ENCODE measurements at places on chromosomes 12 and 14. TPM values are rescaled to one million over a fixed set of nuclear protein-coding genes. Genes with fewer than 3 reads are reported as not detected.

C12orf54 gene
- polyA plus RNA-seq = not detected

NDUFA9 gene
- polyA plus RNA-seq = 116 TPM

AKAP6 gene
- polyA plus RNA-seq = 0.48 TPM

CMKLR1 gene
- polyA plus RNA-seq = 0.12 TPM

LBHD2 gene
- polyA plus RNA-seq = not detected

PPP1CC gene
- 184 TPM for polyA plus RNA-seq

EFS gene
- 0.01 TPM for polyA plus RNA-seq

GALNT8 gene
- 0.46 TPM for polyA plus RNA-seq

PPP2R3C gene
- polyA plus RNA-seq = 17.2 TPM

NR4A1 gene
- 2.7 TPM for polyA plus RNA-seq

PSMA6 gene
- polyA plus RNA-seq = 274 TPM

CEBPE gene
- polyA plus RNA-seq = 0.15 TPM

TAS2R8 gene
- polyA plus RNA-seq = not detected

DNA sequence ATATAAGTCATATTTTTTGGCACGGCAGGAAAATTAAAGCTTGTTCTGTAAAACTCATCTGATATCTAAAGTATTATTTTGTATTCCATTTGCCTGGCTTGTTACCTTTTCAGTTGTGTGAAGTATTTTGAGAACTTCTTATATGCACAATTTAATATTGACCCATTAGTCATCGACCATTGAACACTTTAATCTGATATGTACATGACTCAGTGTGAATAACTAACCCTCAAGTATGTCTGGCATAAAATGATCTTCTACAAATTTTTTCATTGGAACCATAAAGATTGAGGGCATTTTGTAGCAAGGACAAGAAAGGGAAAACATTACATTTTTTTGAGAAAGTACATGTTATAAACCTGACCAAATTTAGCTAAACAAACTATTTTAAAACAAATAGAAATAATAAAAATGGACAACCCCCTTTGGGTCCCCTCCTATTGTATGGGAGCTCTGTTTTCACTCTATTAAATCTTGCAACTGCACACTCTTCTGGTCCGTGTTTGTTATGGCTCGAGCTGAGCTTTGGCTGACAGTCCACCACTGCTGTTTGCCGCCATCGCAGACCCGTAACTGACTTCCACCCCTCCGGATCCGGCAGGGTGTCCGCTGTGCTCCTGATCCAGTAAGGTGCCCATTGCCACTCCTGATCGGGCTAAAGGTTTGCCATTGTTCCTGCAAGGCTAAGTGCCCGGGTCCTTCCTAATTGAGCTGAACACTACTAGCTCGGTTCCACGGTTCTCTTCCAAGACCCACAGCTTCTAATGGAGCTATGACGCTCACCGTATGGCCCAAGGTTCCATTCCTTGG lies 118.8 kb downstream of the SLC6A15 start:
- no peak overlapping the region for H3K4me3 ChIP-seq
- H3K4me1 ChIP-seq = no peaks in the 10 kb centered on the region
- DNase-seq = no peak

DNA sequence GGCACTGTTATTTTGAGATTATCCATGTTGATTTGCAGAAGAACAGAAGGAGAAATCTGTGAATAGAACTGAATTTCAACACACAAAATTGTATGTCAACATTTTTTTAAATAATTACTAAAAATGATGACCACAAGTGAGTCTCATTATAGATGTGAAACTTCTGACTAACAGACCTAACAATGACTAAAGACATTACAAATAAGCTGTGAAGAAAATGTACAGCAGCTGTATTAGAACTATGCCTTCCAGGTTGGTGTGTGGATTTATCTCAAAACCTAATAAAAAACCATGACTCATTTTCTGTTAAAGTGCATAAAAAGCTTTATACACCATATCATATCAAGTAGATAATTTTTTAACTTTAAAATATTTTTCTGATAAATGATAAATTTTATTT lies 22.5 kb upstream of the FOXG1 start:
- no peak for DNase-seq
- no peak overlapping the region for H3K27ac ChIP-seq
- H3K4me3 ChIP-seq = no peak overlapping the region
- H3K36me3 ChIP-seq = no peaks in the 10 kb centered on the region
- no peaks in the 10 kb centered on the region for H3K4me1 ChIP-seq

- no peaks in the 10 kb centered on the region for H3K36me3 ChIP-seq
- H3K27ac ChIP-seq = peak overlapping the region; percentile 89
- no peaks in the 10 kb centered on the region for H3K27me3 ChIP-seq
- DNase-seq = peak; percentile 64
- no peaks in the 10 kb centered on the region for H3K4me1 ChIP-seq
Observed at GRCh38 chr14:54730156-54730961, 163.4 kb downstream of the SAMD4A start.

GRCh38 chr12:13176256-13176655 lies 20.3 kb upstream of the EMP1 start:
- no peaks in the 10 kb centered on the region for H3K36me3 ChIP-seq
- DNase-seq = no peak
- no peaks in the 10 kb centered on the region for H3K4me1 ChIP-seq
- H3K4me3 ChIP-seq = no peak overlapping the region
- no peak overlapping the region for H3K27ac ChIP-seq

- DNase-seq = peak; percentile 52
- H3K4me3 ChIP-seq = no peak overlapping the region
- H3K27me3 ChIP-seq = no peaks in the 10 kb centered on the region
- H3K4me1 ChIP-seq = peaks cover 27% of the 10 kb centered on the region
- H3K36me3 ChIP-seq = no peaks in the 10 kb centered on the region
Observed at GRCh38 chr14:102096569-102097188, 9.8 kb upstream of the HSP90AA1 start.

DNA sequence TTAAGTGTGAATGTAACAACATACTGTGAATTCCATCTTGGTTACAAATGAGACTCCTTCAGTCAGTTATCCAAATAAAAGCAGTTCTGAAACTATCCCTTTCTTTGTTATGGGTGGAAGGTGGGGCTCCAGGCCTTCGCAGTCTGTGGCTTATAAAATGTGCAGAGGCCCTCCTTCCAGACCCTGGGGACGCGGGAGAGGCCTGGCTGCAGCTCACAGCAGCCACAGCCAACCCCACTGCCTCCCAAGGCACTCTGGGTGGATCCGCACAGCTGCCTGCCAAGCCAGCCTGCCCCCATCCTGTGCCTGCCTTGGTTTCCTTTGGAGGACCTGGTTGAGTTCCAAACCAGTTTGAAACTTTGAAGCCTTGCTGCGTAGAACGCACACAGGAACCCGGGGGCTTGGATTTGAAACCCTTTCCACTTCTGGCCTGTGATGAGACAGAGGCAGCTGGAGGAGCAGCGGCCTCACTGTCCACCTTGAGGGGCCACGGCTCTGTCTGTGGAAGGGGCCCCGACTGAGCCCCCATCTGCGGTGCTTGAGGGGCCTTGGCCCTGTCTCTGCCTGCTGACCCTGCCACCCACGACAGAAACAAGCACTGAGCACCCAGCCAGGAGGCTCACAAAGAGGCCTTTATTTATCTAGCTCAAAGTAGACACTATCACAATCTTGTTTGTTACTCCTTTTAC lies 30.4 kb downstream of the CCNK start:
- H3K4me1 ChIP-seq = no peaks in the 10 kb centered on the region
- DNase-seq = no peak
- H3K27me3 ChIP-seq = no peaks in the 10 kb centered on the region

GRCh38 chr14:64656986-64657385 lies 47.2 kb upstream of the PLEKHG3 start:
- no peak for DNase-seq
- no peaks in the 10 kb centered on the region for H3K4me1 ChIP-seq
- H3K27ac ChIP-seq = no peak overlapping the region
- no peak overlapping the region for H3K4me3 ChIP-seq
- H3K36me3 ChIP-seq = no peaks in the 10 kb centered on the region
- peaks cover 8% of the 10 kb centered on the region for H3K27me3 ChIP-seq

DNA sequence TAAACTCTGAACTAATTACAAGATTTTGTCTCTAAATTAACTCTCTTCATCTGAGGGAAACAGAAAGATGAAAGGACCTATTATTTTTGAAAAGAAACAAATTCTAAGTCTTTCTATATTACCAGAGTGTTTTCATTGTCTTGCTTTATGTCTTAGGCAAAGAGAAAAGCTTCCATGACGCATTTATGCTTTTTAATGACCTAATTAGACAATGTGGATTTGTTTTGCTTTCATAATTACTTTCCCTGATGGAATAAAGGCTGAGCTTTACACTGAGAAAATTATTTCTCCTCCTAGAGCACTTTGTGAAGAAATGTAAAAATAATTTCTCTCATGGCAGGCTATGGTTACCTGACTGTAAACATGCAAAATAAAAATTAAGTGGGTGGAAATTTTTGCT lies 138.0 kb upstream of the SLCO1C1 start:
- no peak overlapping the region for H3K27ac ChIP-seq
- H3K27me3 ChIP-seq = no peaks in the 10 kb centered on the region
- no peak for DNase-seq

GRCh38 chr12:124230117-124230757 lies 64.7 kb upstream of the RFLNA start:
- peaks cover 24% of the 10 kb centered on the region for H3K27me3 ChIP-seq
- DNase-seq = no peak
- no peaks in the 10 kb centered on the region for H3K4me1 ChIP-seq
- H3K27ac ChIP-seq = no peak overlapping the region
- no peak overlapping the region for H3K4me3 ChIP-seq

DNA sequence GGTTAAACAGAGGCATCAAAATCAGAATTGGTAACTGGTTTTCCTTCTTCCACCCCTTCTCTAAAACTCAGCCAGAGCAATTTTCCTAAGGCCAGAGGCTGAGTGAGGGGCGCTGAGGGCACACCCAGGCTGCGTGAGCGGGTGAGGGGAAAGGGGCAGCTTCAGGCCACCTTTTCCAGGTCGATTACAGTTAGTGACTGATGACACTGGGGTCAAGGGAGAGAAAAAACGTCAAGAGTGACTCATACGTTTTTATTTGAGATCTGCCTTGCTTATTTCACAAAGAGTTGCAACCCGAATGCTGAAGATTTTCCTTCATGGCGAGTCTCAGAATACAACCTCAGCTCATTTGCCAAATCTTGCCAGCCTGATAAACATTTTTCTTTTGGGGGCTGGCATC lies 46.7 kb upstream of the EVL start:
- H3K27me3 ChIP-seq = no peaks in the 10 kb centered on the region
- no peak overlapping the region for H3K27ac ChIP-seq
- no peaks in the 10 kb centered on the region for H3K36me3 ChIP-seq
- H3K4me3 ChIP-seq = no peak overlapping the region
